Activated CD4-positive, CD25-positive, alpha-beta regulatory T cell treated with anti-CD3 and anti-CD28 coated beads, Interleukin-2, amount 50 U/mL, for 72 hours (primary cell): ENCODE measurements at places on chromosomes 6 and 20.

DNA sequence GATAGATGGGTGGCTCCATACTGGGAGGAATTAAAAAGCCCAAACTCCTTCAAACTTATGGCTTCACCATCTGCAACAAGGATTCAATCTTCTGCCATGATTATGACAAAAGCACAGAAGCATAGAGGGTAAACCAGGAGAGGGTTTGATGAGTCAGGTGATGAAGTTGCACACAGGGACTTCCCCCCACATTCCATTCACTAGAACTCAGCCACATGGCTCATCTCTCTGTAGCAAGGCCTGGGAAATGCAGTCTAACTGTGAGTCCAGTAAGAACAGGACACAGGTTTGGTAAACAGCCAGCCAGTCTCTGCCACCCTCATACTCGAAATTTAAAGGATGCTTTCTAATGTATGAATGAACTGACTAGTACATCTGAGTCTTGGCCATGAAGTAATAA, 142.9 kb downstream of the HIVEP2 start:
- DNase-seq: no peak

DNA sequence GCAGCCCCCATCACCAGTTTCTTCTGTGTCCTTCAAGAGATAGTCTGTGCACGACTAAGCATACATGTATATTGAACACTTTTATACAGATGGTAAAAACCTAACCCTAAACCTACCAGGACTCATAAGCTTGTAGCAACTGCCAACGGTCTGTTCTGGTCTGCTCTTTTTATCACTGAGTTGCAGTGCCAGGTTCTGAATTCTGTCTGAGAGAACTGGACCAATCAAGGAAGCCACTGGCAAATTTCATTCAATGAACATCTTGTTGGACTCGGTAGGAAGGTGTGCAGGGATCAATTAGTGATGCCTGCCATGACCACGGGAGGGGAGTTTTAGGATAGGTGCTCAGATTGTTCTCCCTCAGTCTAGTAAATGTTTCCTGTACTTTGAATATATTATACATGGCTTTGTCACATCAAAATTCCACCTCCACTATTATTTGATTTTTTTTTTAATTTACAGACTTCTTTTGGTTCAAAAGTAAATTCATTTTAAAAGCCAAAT, 146.8 kb downstream of the EYA2 start:
- DNase-seq: no peak

DNA sequence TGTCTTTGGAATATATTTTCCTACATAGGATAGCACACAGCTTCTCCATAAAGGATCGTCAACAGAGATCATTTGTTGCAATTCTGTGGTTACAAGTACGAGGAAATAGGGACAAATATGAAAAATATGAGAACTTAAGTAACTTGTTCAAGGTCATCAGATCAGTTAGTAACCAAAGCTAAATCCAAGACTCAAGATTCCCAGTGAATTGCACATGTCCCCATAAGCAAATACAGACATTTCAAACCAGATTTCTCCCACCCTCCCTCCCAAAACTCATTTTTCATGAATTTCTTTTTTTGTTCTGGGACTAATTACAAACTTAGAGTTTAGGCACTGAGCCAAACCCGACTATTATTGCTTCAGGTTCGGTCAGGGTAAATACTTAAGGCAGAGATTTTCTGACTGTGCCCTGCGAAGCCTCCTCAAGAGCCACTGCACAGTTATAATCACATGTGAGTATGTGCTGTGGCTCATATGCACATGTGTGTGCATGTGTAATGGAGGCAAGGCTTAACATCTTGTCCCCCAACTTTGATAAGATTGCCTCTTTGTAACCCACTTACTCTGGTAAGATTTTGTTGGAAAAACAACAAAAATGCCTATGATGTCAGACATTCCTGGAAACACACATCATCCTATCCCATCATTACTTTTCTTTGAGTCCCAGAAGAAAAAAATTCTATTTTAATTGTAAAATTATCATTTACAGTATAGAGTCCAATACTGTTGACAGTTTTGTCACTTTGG, 216.2 kb downstream of the CD83 start:
- DNase-seq: no peak

DNA sequence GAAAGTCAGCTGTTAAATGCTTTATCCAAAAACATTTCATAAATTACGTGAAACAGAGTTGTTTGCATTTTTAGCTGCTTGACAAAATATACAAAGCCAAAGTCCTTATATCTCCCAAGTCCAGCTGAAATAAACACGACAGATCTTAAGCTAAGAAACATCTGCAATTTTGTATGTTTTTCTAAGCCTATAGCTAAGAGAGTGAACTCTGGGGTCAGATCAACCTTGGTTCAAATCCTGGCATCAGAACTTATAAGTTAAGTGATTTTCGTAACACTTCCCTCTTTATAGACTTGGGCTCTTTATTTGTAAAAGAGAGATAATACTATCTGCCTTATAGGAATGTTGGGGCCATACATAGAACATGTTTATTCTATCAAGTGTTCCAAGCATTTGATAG, 176.7 kb downstream of the PTPRK start:
- DNase-seq: no peak

DNA sequence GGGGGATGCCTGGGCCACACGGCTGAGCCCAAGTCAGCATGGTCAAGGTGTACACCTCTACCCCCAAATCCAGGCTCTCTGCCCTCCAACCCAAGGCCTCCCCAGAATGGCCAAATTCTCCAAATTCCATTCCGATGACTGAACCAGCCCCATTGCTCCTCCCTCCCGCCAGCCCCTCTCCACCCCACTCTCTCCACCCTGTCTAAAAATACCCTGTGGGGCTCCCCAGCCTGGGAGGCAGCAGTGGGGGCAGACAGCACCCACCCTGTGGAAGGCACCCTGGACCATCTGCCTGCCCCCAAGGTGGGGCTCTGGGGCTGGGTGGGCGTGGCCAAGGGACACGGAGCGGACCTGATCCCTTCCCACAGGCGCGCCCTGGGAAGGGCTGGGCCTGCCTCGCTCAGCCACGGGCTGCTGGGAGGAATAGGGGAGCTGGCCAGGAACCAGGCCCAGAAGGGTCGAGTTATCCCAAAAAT, 11.4 kb downstream of the TEAD3 start:
- DNase-seq: no peak

GRCh38 chr6:168004945-168005344, 7.5 kb downstream of the KIF25 start:
- no peak for DNase-seq

GRCh38 chr6:129696843-129697242, 13.1 kb downstream of the ARHGAP18 start:
- DNase-seq: no peak

GRCh38 chr6:133223452-133224029, 17.6 kb upstream of the EYA4 start:
- no peak for DNase-seq

GRCh38 chr20:31914170-31914569, 37.7 kb downstream of the PDRG1 start:
- DNase-seq: no peak

GRCh38 chr6:21371676-21372171, 221.8 kb upstream of the SOX4 start:
- no peak for DNase-seq

DNA sequence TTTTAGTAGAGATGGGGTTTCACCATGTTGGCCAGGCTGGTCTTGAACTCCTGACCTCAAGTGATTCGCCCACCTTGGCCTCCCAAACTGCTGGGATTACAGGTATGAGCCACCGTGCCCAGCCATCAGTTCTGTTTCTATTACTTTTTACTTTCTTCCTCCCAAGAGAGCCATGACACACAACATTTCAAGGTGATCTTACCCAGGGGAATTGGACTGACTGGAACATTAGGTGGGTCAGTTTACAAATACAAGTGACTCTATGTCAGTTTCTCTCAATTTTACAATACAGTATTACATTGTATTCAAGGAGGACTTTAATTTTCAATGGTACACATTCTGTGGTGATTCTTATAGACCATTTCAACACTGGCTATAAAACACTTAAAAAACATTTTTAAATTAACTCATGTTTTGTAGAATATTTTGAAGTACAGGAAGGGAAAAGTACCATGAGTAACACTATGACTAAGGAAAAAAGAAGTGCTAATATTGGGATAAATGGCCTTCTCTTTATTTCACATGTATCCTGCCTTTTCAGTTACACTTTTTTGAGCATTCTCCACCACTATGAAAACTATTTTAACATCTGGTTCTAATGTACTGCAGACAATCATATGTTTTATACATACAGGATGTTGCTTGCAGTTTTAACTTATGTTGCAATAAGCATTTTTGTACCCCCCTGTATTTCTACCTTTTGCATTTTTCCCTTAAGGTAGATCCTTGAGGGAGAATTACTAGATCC, 8.4 kb downstream of the TPBG start:
- no peak for DNase-seq

DNA sequence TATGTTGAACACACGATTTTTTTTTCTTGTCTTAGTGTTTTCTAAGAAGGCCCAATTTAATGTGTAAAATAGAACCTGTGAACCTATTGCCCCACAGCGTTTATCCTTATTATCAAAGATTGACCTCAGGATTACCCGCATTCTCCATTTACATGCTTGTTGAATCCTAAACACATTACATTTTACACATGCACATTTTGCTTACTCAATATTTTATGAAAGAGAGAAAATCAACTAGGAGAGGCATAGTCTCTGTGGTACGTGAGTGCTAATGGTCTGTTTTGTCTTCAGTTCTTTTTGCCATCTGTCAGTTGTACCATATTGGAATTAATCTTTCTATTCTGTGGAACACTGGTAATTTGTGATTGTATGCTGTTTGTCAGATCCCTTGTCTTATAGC, 80.1 kb upstream of the SMIM8 start:
- DNase-seq: no peak

DNA sequence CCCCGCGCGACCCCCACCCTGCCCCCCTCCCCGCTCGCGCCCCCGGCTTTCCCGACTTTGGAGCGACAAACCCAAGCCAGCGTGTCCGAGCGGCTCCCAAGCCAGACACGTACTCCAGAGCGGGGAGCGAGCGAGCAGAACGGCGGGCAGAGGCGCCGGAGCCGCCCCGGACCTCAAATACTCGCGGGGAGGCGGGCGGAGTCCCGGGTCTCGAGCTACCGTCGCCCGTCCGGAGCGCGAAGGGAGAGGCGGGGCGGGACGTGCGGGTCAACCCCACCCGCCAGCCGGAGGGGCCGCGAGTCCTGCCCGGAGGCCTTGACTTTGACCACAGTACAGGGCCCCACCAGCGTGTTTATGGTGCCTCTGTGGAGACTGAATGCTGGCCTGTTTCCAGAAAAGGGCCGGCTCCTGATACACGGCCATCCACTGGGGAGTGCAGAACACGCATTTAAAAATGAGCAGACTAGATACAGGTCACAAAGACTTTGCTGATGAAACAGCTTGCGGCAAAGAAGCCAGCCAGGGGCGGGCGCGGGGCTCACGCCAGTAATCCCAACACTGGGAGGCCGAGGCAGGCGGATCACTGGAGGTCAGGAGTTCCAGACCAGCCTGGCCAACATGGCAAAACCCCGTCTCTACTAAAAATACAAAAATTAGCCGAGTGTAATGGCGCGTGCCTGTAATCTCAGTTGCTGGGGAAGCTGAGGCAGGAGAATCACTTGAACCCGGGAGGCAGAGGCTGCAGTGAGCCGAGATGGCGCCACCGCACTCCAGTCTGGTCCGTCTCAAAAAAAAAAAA, at the start of gene SERPINB6:
Gene SERPINB6, minus strand, starts transcription at position 148 of the 799 bp plus-strand sequence. CDS start 12,235 bp downstream, outside the sequence.
- DNase-seq: peak; percentile 54

GRCh38 chr6:134389129-134389528, 71.2 kb upstream of the SGK1 start:
- DNase-seq: no peak

DNA sequence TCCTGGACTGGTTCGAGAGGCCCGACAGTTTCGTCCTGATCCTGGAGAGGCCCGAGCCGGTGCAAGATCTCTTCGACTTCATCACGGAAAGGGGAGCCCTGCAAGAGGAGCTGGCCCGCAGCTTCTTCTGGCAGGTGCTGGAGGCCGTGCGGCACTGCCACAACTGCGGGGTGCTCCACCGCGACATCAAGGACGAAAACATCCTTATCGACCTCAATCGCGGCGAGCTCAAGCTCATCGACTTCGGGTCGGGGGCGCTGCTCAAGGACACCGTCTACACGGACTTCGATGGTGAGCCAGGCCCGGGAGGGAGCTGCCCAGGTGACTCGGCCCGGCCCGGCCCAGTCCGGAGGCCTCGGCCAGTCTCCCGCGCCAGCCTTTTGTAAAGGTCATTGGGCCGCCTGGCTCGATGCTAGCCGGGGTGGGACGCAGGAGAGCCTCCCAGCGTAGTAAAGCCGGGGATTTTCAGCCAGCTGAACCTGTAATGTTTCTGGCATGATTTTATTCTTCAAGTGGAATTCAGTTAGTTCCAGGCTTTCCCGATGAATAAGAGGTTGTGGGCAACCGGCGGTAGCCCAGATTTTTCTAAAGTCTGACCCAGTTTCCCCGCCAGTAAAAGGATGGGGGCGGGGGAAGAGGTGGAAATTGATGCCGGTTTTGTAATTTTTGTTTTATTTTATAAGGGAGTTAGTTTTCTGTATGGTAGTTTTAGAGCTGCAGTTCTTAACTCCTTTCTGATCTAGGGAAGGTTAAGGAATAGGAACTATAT, 1.4 kb downstream of the PIM1 start:
- peak; percentile 61 for DNase-seq

- DNase-seq: peak; percentile 47
Measured at GRCh38 chr20:57748601-57749130, 38.9 kb upstream of the PMEPA1 start.

DNA sequence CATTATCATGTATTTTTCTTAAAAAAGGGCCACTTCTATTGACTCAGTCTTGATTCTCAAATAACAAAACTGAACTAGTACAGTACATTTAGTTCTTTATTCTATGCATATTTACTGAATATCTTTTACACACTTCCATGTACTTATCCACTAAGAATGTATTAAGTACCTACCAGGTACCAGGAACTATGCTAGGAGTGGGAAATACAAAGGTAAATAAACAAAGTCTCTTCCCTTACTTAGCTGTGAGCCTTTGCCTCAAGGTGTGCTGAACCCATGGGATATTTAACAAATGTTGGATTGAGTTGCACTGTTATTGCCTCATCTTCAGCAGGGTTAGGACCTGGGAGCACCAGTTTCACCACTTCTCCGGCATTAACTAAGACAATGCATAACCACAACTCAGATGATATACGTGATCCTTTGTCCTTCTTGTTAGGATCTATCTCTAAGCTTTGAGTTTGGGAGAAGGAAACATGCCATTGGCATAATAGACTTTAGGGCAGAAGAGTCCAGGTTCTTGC, 533.9 kb downstream of the TFAP2B start:
- no peak for DNase-seq

- no peak for DNase-seq
Measured at GRCh38 chr6:9412951-9413559, 977.7 kb upstream of the SLC35B3 start.

- no peak for DNase-seq
Measured at GRCh38 chr20:60271597-60271996, 313.4 kb downstream of the CDH26 start.

DNA sequence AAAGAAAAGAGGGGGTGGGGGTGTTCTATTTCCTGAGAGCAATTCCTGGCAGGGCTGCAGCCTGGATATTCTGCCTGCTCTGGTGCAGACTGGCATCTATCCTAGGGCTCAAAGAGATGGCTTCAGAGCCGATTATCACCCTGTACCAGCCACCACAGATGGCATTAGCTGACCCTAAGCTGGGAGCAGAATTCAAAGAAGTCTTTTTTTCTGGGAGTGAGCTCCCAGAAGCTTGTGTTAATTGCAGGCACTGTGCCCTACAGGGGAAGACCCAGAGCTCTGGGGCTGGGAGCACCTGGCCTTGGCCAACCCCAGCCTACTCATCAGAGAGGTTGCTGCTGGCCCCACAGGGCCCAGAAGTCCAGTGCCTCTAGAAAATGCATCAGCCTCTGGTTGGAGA, 85.9 kb downstream of the PXDC1 start:
- DNase-seq: no peak

GRCh38 chr6:34412643-34413214, 13.1 kb downstream of the RPS10 start:
- DNase-seq: no peak

GRCh38 chr20:23622839-23623343, 14.9 kb downstream of the CST3 start:
- DNase-seq: no peak
